Effector memory CD8-positive, alpha-beta T cell (primary cell): ENCODE measurements at places on chromosomes 12 and 14.

DNA sequence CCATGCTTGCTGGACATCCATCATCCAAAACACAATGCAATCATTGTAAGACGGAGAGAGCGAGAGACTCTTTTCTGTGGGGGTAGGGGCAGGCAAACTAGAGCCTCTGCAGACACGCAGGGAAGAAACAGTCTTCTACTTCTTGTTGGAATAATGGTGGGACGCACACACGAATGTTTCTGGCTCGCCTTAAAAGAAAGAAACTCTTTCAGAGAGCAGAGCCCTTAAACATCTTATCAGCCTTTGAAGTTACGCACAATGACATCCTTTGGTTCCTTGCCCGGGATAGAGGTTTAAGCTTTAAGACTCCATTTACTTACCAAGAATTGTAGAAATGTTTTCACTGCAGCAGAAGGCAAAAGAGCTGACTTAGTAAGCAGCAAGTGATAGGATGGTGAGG is 133.8 kb upstream of the FOXN3 start:
- DNase-seq = no peak

GRCh38 chr12:91883811-91884210 is 261.8 kb downstream of the BTG1 start:
- DNase-seq = no peak

DNA sequence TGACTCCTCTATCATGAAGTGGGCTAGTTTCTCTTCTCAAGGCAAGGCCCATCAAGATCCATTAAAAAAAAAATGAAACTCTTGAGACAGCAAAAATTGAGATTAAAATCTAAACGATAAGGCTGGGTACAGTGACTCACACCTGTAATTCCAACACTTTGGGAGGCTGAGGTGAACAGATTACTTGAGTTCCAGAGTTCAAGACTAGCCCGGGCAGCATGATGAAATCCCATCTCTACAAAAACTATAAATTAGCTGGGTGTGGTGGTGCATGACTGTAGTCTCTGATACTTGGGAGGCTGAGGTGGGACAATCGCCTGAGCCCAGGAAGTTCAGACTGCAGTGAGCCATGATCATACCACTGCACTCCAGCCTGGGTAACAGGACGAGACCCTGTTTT is 226.5 kb upstream of the SOX5 start:
- DNase-seq = no peak

DNA sequence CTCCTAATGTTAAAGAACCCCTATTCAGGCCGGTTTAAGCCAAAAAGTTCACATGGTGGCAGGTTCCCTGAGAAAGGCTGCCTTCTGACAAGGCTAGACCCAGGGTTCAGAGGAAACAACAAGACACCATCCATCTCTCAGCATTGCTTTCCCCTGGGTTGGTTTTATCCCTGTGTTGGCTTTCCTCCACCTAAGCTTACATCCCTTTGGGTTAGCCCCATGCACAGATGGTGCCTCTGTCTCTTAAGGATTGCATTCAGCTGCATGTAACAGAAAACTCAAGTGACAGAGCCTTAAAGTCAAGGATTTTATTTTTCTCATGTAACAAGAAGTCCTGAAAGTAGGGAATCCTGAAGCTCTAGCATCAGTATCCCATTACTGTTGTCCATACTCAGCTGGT is 42.8 kb upstream of the RIN3 start:
- DNase-seq = no peak

DNA sequence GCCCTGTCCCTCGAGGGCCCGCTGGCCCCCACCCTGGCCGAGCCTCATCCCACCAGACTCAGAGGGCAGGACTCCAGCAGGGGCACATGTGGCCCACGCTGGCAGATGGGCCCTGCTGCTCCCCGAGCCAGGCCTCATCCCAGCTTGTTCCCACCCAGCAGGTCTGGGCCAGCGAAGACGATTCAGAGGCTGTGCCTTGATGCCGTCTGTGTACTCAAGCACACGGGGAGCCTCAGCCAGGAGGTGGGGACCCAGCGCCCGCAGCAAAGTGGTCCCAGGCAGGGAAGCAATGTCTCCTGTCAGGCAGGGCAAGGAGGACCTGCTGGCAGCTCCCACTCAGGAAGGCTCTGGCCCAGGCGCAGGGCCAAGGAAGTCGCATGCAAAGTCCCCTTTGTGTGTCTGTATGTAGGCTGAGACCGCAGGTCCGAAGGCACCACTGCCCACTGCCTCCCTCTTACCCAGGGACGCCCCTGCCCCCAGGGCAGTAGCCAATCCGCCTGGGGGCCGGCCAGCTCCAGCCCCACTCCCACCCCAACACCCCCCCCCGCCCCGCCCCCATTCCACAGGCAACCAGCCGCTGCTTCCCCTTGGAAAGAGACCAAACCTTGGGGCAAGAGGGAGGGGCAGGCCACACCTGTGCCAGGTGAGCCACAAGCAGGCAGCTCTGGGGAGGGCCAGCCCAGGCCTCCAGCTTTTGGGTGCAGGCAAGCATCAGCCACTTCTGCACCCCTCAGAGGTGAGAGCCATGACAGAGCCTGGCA is 9.4 kb downstream of the DEGS2 start:
- no peak for DNase-seq
